HCT116 (cell line): ENCODE measurements at places on chromosomes 12 and 14. TPM values are rescaled to one million over a fixed set of nuclear protein-coding genes. Genes with fewer than 3 reads are reported as not detected.

Gene PRR4
- 2.2 TPM for total RNA-seq

Gene SETD3
- 46.6 TPM for total RNA-seq

Gene C12orf50
- not detected for total RNA-seq

Gene LHX5
- total RNA-seq, result 2.4 TPM

Gene SLCO1B1
- 0.32 TPM for total RNA-seq

Gene PAH
- total RNA-seq, result 2.8 TPM

Gene PMEL
- total RNA-seq, result 5.8 TPM

- H3K27ac ChIP-seq, result peak overlapping the region; percentile 94
- peak; percentile 46 for DNase-seq
- H3K27me3 ChIP-seq, result no peaks in the 10 kb centered on the region
- H3K4me3 ChIP-seq, result peak overlapping the region; percentile 68
Measured at GRCh38 chr14:73785834-73786635, 65.6 kb upstream of the PTGR2 start.

DNA sequence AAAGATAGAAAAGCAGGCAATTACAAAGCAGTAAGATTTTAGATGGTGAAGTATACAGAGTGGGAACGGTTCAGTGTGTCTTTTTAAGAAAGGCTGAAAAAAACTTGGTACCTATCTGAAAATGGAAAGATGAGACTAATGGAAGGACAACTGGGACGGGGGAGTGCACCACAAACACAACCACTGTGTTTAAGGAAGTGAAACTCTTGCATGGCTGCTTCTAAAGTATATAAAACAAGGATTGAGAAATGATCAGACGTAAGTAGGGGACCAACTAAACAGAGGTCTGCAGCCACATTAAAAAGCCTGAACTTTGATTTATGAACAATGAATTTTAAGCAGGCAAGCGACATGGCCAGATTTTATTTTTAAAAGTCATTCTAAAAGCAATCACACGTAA, 328.6 kb downstream of the MDGA2 start:
- no peaks in the 10 kb centered on the region for H3K27me3 ChIP-seq
- no peak for DNase-seq
- no peaks in the 10 kb centered on the region for H3K36me3 ChIP-seq
- no peak overlapping the region for H3K27ac ChIP-seq
- H3K4me3 ChIP-seq, result no peak overlapping the region

- no peak for DNase-seq
- no peaks in the 10 kb centered on the region for H3K36me3 ChIP-seq
- H3K4me3 ChIP-seq, result no peak overlapping the region
- H3K27ac ChIP-seq, result no peak overlapping the region
Measured at GRCh38 chr14:95440496-95440895, 76.0 kb downstream of the SYNE3 start.

DNA sequence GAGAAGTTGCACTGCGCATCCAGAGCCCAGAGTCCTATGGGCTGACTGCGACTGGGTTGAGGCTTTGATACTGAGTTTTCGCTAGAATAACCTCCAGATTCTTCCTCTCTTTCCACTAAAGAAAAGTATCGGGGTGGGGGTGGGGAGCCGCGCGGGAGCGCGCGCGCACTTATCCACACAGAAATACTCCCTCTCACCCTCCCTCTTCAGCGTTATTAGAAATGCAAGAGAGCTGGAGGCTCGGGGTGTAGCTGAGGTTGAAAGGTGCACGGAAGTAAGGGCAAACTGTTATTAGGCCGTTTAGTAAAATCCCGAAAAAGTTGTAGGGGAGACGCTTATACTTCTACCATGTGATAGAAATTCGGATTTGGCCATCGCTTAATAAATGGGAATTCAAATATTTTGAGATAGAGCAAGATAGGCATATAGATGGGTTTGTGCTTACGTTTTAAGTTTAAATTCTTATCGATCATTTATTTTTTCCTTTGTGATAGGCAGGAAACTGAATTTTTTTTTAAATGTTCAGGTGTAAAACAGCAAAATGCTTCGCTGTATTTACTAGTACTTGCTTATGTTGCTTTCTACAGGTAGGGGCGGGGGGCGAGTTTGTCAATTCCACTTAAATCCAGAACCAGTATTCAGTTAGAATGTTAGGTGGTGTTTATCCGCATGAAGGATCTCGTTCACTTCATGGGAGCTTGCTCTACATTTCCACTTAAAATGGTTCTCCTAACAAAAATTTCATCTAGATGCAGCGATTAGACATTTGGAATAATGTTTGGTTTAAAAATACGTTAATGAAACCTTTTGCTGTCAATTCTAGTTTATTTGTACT, 1.1 kb downstream of the ARHGAP5 start:
- peak overlapping the region; percentile 94 for H3K27ac ChIP-seq
- H3K4me3 ChIP-seq, result peak overlapping the region; percentile 84
- H3K36me3 ChIP-seq, result no peaks in the 10 kb centered on the region
- no peaks in the 10 kb centered on the region for H3K27me3 ChIP-seq
- peaks cover 27% of the 10 kb centered on the region for H3K4me1 ChIP-seq

DNA sequence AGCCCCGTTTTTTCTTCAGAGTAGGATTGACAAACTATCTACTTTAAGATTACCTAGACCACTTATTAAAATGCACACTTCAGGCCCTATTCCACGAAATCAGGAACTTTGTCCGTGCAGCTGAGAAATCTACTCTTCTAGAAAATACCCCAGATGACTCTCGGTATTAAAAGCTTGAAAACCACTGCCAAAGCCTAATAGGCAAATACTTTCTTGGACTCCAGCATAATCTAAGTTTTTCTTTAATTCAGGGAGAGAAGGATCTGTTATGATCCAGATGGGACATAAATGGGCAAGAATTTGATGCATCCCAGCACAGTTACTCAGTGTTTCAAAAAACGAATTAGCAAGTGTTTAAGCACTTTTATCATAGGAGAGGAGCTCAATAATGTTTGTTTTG, 94.5 kb downstream of the TMX1 start:
- H3K27ac ChIP-seq, result no peak overlapping the region
- H3K27me3 ChIP-seq, result no peaks in the 10 kb centered on the region
- DNase-seq, result no peak
- H3K4me3 ChIP-seq, result no peak overlapping the region
- H3K4me1 ChIP-seq, result no peaks in the 10 kb centered on the region

- H3K4me1 ChIP-seq, result no peaks in the 10 kb centered on the region
- H3K4me3 ChIP-seq, result no peak overlapping the region
- H3K27ac ChIP-seq, result no peak overlapping the region
- no peak for DNase-seq
- H3K36me3 ChIP-seq, result no peaks in the 10 kb centered on the region
Measured at GRCh38 chr14:29462321-29462720, 465.3 kb downstream of the PRKD1 start.

GRCh38 chr12:117054279-117054678, 44.9 kb downstream of the TESC start:
- H3K27me3 ChIP-seq, result no peaks in the 10 kb centered on the region
- no peaks in the 10 kb centered on the region for H3K4me1 ChIP-seq
- no peak overlapping the region for H3K4me3 ChIP-seq
- H3K27ac ChIP-seq, result no peak overlapping the region

DNA sequence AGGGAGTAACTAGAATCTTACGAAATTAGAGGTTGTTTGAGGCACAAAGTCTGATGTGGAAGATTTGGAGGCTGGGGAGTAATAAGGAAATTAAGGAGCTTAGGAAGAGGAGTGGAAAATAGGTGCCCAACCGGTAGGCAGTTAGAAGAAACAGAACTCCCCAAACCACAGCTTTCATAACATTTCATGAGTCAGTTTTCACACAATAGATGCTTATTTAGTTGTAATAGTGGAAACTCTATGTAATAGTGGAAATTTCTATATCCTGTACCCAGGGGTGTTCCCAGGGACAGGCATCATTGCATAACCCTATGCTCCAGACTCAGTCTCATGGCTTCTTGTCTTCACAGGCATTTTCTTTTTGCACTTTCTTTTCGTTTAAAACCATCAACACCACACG, 8.3 kb downstream of the C3AR1 start:
- no peaks in the 10 kb centered on the region for H3K4me1 ChIP-seq
- H3K27ac ChIP-seq, result no peak overlapping the region
- 0 out of 2 replicates have a peak, but pooled peaks cover 5% of the 10 kb centered on the region for H3K36me3 ChIP-seq
- no peak for DNase-seq
- no peak overlapping the region for H3K4me3 ChIP-seq

GRCh38 chr12:6603095-6603567, 4.0 kb downstream of the CHD4 start:
- H3K4me1 ChIP-seq, result peaks cover 20% of the 10 kb centered on the region
- DNase-seq, result no peak
- no peak overlapping the region for H3K27ac ChIP-seq
- H3K36me3 ChIP-seq, result peaks cover 67% of the 10 kb centered on the region

DNA sequence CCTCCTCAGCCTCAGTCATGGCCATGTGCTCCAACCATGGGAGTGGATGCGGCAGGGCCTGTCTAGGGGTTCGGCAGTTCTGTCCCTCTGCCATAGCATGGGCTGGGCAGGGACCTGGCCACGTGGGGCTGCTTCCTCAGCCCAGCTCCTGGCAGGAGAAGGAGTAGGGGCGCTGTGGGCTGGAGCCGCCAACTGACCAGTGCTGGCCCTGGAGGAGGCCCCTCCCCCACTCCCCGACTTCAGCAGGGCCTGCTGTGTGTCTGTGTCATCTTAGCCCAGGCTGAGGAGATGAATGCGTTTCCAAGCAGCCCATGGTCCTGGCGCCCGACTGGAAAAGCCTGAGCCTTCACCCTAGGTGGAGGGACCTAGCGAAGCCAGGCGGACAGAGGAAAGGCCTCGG, 2.7 kb upstream of the PACS2 start:
- no peak overlapping the region for H3K4me3 ChIP-seq
- H3K36me3 ChIP-seq, result no peaks in the 10 kb centered on the region
- H3K27ac ChIP-seq, result no peak overlapping the region
- peaks cover 17% of the 10 kb centered on the region for H3K4me1 ChIP-seq

DNA sequence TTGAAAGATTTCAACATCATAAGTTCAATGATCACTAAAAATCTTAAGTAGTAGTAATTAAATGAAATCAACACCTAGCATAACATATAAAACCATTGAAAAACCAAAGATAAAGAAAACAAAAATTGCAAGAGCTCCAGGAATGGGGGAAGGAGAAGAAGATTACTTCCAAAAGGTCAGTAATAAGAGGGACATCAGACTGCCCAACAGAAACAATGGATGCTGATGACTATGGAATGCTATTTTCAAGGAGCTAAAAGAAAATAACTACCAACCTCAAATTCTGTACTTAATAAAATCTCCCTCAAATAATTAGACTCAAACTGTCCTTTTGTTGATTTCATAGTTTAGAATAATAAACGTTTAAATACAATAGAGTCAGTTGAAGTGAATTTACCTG, 314.5 kb upstream of the LMO3 start:
- no peak for DNase-seq
- no peak overlapping the region for H3K4me3 ChIP-seq
- H3K36me3 ChIP-seq, result no peaks in the 10 kb centered on the region
- no peaks in the 10 kb centered on the region for H3K27me3 ChIP-seq
